Caudate nucleus (tissue), 63 donors: ENCODE measurements at places on chromosomes 4 and X.

GRCh38 chr4:1414831-1415680, 8.8 kb upstream of the NKX1-1 start:
- no peak for DNase-seq

DNA sequence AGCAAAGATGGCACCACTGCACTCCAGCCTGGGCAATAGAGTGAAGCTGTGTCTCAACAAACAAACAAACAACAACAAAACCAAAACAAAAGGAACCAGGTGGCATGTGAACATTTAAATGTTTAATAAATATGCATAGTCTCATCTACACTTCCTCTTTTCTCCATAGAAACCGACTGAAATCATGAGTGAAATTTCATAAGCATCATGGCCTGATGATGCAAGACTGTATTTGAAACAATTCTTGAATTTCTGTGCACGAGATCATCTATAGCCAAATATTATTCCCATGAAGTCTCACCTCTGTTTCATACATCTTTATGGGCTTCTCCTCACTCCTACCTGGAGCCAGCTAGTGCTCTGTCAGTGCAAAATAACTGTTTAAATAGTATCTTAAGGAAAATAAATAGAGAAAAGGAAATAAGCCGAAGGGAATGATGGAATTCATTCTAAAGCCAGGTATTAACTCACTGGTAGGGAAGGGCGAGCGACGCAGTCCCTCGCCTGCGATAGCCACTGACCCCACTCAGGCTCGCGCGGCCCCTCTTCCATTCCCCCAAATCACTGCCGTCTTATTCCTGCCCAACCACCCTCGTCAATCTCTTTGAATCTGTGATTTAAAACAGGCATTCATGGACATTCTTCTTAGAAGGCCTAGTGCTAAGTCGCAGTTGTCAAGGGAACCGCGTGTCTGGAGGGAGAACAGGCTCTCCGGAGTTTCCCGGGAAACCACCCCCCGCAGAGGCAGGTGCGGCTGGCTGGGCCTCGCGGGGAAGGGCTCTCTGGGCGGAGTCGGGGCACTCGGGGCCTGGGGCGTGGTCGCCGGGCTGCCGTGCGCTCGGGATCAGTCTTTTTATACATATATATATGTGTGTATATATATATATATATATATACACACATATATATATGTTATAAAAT, 52.4 kb upstream of the TRIM2 start:
- DNase-seq: peak; percentile 41

DNA sequence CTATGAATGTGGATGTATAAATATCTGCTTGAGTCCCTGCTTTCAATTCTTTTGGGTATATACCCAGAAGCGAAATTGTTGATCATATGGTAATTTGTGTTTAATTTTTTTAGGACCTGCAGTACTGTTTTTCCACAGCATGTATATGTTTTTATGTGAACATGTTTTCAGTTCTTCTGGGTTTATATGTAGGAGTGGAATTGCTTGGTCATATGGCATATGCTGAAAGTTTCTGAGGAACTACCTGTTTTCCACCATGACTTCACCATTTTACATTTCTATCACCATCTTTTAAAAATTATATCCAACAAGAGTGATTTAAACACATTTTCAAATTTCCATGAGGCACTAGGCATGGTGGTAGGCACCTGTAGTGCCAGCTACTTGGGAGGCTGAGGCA, 8.2 kb downstream of the PPAT start:
- no peak for DNase-seq

GRCh38 chr4:6724421-6725111, 8.6 kb downstream of the BLOC1S4 start:
- no peak for DNase-seq

DNA sequence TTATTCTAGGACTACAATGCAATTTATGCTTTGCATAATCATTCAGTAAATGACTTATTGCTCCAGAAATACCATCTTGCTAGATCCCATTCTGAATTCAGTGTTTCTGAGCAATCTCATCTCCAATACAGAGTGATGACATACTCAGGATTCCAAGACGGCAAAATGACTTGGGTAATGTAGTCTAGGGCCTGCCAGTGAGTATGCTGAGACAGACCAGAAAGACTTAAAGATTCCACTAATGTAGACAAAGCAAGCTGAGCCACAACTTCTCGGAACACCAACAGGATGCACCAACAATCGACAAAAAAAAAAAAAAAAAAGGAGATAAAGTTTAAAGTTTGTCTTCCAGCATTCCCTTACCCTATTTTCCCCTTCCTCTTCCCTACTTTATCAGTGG, 919 bp upstream of the SEC24B start:
- DNase-seq: no peak

GRCh38 chr4:119540249-119540648, 88.4 kb downstream of the PDE5A start:
- DNase-seq: no peak
